ENCODE measurements at places on chromosomes 7 and 10.

DNA sequence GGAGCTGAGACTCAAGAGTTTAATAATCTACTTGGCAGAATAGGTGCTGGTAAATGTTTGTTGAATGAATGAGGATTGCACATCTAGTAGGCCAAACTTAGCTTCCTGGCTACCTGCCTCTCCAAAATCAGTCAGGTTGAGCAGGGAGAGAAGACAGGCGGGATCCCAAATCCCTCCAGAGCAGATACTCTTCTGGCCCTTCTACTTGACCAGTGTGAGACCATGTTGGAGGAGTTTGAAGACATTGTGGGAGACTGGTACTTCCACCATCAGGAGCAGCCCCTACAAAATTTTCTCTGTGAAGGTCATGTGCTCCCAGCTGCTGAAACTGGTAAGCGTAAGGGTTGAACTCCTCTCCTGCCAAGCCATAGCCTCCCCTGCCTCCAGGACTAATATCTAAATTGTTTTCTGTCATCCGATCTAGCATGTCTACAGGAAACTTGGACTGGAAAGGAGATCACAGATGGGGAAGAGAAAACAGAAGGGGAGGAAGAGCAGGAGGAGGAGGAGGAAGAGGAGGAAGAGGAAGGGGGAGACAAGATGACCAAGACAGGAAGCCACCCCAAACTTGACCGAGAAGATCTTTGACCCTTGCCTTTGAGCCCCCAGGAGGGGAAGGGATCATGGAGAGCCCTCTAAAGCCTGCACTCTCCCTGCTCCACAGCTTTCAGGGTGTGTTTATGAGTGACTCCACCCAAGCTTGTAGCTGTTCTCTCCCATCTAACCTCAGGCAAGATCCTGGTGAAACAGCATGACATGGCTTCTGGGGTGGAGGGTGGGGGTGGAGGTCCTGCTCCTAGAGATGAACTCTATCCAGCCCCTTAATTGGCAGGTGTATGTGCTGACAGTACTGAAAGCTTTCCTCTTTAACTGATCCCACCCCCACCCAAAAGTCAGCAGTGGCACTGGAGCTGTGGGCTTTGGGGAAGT is 2.2 kb upstream of the MBLAC1 start:
- DNase-seq: no peak

DNA sequence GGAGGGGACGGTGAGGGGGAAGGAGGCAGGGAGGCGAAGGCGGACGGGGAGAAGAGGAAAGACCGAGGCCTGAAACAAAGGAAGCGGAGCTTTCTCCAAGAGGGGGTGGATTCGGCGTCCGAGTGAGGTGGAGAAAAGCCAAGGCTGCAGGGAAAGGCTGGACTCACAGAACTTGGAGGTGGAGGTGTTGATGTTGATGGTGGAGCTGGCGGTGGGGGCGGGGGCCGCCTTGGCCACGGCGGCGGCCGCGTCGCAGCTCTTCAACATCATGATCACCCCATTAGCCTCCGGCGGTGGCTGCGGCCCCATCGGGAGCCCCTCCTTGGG is 578 bp downstream of the CACUL1 start:
- peak; percentile 51 for DNase-seq

GRCh38 chr7:26504411-26505120 is 212.9 kb downstream of the SNX10 start:
- DNase-seq: no peak

DNA sequence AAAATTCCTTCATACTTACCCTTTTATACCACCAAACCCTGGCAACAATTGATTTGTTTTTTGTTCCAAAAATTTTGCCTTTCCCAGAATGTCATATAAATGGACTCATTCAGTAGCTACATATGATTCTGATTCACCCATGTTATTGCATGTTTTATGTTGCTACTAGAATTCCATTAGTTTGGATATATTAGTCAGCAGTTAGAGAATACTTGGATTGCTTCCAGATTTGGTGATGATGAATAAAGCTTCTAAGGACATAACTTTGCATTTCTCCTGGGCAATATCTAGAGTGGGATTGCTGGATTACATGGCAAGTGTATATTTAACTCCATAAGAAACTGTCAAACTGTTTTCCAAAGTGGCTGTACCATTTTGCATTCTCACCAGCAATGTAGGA is 806.9 kb downstream of the DNAJB9 start:
- DNase-seq: no peak

DNA sequence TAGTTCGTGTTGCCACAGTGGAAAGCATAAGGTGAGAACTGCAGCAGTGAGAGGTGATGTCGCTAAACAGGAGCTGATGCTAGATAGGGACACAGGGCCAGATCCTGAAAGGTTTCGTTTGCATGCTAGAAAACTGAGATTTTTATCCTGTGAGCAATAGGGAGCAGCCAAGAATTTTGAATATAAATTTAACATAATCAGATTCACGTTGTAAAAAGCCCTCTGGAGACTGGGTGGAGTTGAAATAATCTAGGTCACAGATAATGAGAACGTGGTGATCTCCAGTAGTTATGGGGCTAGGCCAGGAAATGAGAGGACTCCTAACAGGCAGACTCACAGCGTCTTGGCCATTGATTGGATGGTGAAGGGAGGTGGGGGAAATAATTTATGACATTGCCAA is 92.1 kb upstream of the IMMP2L start:
- DNase-seq: no peak

GRCh38 chr7:133009426-133010252 is 72.3 kb downstream of the CHCHD3 start:
- DNase-seq: no peak

GRCh38 chr10:111836064-111836463 is 347.5 kb downstream of the GPAM start:
- DNase-seq: no peak

DNA sequence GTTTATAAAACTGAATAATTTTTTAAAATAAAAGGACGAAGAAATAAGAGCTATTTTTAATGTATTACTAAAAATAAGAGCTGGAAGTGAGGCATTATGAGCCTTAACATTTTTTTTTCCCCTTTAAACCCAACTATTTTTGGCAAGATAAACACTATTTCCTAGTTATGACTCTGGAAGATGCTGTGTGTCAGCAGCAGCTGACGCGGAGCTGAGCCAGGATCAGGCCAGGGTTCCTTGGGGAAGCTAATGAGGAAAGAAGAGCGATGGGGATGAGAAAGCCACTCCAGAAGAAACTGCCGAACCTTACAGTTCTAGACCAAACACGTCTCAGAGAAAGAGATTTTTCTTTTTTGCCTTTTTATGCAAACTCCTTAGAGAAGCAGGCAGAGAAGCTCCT is 85.9 kb downstream of the USP6NL start:
- DNase-seq: no peak

DNA sequence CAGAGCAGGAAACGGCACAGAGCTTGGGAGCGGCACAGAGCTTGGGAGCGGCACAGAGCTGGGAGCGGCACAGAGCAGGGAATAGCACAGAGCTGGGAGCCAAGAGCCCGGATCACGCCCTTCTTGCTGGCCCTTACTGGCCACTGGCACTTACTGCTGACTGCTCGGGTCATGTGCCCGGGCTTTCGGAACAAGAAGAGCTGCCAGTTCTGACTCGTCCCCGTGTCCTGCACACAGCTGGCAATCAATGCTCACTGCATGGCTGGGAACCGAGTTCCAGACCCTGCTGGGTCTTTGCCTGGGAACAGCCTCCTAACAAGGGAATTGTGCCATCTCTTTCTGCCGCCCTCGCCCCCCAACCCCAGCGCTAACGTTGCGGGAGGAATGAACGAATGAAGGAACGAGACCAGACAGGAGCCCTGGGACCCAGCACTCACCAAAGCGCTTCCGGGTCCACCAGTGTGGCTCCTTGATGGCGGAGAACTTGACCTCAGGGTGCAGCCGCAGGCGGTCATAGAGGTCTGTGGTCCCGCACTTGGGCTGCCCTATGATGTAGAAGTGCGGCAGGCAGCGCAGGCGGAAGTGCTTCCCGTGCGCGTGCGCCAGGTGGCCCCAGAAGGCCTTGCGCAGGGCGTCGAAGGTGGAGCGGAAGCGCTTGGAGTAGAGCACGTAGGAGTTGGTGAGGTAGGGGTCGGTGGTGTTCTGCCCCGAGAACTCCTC is 49.1 kb downstream of the CHST15 start:
- DNase-seq: no peak

GRCh38 chr10:48465860-48466521 is 138.9 kb downstream of the ARHGAP22 start:
- no peak for DNase-seq

DNA sequence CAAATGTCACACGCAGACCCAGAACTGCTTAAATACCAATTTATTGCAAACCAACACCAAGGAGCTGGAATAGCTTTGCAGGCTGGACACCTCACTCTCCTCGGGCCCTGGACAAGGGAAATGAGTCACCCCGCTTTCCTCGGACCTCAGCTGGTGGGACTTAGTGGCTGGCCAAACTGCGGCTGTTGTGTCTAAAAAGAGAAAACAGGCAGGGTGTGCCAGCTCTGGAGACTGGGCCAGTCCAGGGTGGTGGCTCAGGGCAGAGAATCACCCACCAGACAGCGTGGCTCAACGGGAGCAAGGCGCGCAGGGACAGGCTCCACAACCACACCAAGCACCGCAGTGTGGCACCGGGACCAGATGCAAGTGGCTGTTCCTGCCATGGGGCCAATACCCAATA is 58.2 kb upstream of the CAMK2B start:
- peak; percentile 71 for DNase-seq

GRCh38 chr7:108246227-108246837 is 116.2 kb upstream of the LAMB4 start:
- peak; percentile 100 for DNase-seq

GRCh38 chr7:93751421-93751820 is 139.1 kb downstream of the TFPI2 start:
- DNase-seq: no peak

DNA sequence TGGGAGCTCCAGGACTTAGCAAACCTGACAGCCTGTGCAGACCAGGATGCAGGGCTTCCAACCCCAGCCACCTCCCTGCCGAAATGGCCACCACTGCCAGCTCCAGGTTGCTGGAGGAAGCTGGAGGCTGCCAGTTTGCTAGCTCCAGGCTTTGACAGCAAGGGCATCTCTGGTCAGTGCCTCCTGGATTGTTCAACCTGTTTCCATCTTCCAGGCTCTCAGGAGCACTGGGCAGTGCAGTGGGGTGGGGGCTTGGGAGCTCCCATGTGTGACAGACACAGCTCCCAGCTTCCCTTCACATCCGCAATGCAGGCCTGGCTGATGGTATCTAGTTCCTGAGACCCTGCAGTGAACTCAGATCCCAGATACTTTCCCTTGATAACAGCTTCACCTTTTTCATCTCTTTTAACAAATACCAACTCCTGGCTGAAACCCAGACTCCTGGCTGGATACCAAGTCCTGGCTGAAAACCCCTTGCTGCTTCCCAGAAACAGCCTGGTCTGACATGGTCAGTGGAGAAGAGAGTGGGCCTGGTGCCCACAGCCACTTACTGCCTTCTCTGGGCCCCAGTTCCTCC is 20.8 kb upstream of the RET start:
- no peak for DNase-seq

DNA sequence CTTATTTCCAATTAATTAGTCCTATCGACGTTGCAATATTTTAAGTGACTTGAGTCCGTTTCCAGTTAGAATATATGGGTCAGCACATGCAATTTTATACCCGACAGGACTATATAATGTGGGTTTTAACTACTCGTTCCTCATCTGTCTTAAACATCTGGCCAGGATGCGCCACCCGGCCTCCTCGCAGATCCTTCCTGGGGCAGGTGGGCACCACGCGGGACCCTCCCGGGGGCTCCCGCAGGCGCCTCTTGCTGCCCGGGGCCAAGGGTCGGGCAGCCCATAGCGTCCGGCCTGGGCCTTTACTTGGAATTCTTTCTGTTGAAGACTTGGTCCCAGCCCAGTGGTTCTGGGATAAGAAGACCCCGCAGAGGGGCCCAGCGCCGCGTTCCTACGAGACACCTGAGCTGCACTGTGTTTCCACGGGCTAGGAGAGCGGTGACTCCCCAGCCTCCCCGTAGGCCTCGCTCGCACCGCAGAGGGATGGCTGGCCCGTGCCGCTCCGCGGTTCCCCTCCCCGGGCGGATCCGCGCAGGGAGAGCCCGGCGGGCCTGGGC is 10.1 kb upstream of the MNX1 start:
- DNase-seq: no peak

DNA sequence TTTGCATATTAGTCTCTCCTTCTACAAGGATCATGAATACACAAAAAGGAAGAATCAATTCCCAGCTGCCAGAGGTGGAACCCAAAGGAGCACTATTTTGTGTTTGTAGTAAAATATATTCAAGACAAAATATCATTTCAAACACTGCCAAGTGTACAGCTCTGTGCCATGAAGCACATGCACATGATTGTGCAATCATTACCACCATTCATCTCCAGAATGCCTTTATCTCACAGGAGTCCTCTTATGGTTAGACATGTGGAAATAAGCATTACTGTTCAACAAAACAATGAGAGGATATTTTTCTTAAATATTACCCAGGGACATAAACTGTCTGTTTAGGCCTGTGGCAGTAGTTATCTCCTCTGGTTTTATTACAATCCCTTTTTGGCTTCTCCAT is 151.4 kb upstream of the PPP1R3A start:
- DNase-seq: no peak

DNA sequence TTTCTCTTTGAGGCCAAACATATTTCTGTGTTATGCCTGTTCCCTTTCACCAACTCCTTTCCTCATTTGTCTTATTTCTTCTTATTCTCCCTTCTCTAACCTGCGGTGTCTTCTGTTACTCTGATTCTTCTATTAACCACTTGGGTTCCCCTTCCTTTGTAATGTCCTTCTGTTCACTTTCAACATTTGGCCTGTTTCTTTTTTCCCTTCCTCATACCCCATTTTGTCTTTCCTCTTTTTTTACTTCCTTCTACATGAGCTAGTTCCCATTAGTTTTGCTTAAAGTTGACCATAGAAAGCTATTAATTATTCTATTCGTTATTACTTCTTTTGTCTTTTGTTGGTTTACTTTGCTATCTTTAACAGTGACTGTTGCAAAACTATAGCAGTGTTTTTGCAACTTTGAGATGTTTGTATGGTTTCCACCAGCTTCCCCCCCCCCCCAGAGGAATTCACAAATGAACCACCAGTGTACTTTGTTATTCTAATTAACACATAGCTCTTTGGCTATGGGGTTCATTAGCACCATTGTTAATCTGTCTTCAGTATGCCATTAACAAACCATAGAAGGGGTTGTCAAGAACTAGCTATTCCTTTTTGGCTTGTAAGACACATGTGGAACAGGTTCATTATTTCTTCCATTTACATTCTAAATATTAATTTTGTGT is 2.9 kb downstream of the LRGUK start:
- DNase-seq: no peak

- no peak for DNase-seq
These were observed 15.6 kb downstream of the CLEC2L start for GRCh38 chr7:139538881-139539635.

GRCh38 chr10:10956681-10957542 is 60.8 kb upstream of the CELF2 start:
- no peak for DNase-seq

- DNase-seq: no peak
These were observed 408.6 kb upstream of the PRKCQ start for GRCh38 chr10:6988654-6989053.

All from ACHN (cell line).